Esophagus muscularis mucosa (tissue), 4 donors: ENCODE measurements at places on chromosomes 5 and 9. TPM values are rescaled to one million over a fixed set of nuclear protein-coding genes. Genes with fewer than 3 reads are reported as not detected.
A peak's percentile ranks its signal among the peaks of the same experiment; 100 is the strongest.

DNA sequence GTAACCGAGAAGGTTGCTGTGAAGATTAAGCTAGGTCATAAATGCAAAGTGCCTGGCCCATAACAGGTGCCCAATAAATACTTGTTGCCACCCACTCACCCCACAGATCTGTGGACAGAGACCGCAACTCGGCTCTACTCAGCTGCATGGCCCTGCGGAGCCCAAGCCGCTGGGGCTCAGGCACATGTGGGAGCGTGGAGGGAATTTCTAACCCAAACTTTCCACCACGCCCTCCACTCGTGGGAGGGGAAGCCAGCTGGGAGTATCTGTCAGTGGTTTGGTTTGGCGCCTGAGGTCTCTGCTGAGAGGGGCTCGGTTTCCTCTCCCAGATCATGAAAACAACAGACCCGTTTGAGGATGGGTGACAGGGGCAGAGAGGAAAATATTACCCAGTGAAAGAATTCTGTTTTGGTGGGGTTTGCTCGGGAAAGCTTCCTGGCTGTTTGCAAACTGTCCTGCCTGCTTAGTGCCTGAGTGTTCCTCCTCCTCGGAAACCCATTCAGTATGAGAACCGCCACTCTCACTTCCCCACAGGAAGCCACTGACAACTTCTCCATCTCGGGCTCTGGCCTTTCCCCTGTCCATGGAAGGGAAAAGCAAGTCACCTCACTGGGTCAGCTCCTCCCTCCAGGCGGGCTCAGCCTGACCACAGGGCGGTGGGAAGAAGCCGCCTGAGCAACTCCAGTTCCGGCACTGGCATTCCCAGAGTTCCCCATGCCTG lies 60.1 kb downstream of the RGS3 start:
- no peak for DNase-seq

- DNase-seq = no peak
These were observed 22.5 kb downstream of the FOXD1 start for GRCh38 chr5:73426034-73426433.

- DNase-seq = no peak
These were observed 145.4 kb upstream of the PITX1 start for GRCh38 chr5:135179308-135179980.

- no peak for DNase-seq
These were observed 4.0 kb upstream of the TMEM250 start for GRCh38 chr9:136122425-136123383.

DNA sequence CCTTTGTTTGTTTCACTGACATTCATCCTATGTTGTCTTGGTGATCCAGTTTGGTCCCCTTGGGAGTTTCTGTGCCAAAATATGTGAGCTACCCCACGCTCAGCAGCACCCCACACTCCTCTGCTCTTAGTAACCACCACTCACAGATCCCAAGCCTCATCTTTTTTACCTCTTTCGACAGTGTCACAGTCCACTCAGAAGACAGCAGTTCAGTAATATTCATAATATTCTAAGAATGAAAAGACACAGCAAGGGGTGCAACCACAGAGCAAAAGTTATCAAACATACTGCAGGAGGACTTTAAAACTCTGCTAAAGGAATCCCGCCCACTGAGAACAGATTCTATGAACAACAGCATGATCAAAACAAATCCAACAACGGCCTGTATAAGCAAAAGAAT lies 28.2 kb downstream of the RNF130 start:
- DNase-seq = no peak

DNA sequence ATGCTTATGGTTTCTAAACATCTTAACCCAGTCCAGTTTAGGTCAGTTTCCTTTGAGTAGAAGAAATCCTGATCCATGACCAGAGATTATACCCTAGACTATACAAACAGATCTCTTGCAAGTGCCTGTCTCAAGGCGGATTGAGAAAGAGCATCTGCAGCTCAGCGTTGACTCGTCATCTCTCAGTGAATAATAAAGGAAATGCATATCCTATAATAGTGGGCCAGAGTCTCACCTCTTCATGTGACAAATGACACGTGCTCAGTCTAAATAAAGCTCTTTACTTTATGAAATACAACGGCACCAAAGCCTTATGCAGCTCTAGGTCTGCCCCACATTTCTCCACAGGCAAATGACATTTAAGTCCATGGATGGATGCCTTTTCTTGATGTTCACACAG lies 179.4 kb upstream of the NR3C1 start:
- no peak for DNase-seq

GRCh38 chr5:132313961-132314432 lies 19.8 kb downstream of the SLC22A4 start:
- DNase-seq = no peak

GRCh38 chr5:16856531-16856930 lies 79.6 kb downstream of the MYO10 start:
- no peak for DNase-seq

GRCh38 chr9:35814106-35814840 lies 569 bp downstream of the HINT2 start:
- DNase-seq = no peak

GRCh38 chr9:89433826-89434225 lies 64.1 kb downstream of the SEMA4D start:
- no peak for DNase-seq

DNA sequence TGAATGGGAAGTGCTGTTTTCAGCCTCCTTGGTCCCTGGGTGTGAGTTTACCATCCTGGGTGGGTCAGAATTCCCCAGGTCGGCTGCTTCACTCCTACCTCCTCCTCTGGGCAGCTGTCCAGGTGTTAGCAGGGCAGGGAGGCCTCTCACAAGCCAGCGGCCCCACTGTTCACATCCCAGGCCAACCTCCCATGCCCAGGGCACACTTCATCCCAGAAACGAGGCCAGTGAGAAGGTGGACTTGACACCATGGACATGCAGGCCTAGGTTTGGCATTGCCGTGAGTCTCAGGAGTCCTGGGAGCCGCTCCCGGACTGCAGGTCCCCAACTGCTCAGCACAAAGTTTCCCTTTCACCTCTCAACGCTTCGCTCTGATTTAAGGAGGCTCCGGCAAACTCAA lies 229.6 kb upstream of the IRX2 start:
- peak; percentile 62 for DNase-seq

- no peak for DNase-seq
These were observed at the start of gene ANXA1 for GRCh38 chr9:73151653-73152542. Gene ANXA1 (plus strand): TSS chr9:73151865. CDS start chr9:73158536, 6,671 bp downstream.

- DNase-seq = no peak
These were observed 17.2 kb upstream of the TCF7 start for GRCh38 chr5:134097211-134097749.

DNA sequence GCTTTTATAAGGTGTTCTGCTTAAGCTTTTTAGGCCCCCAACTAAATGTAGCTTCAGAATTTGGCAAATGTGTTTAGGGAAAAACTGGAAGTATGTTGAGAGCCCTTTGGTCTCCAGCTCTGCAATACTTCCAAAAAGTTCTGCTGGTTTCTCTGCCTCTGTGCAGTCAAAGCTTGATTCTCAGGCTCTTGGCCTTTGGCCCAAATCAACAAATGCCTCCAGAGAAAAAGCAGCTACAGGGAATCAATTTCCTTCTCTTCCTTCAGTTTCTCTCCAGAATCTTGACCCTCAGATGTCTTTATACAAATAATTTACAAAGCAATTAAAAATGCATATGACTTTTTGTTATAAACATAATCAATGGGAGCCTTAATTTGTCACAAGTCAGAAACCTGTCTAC lies 235.7 kb downstream of the COMMD10 start:
- DNase-seq = no peak

GRCh38 chr5:97624886-97625285 lies 441.8 kb upstream of the RIOK2 start:
- DNase-seq = no peak

- no peak for DNase-seq
These were observed 58.0 kb downstream of the CDKN2A start for GRCh38 chr9:21936161-21936560.

DNA sequence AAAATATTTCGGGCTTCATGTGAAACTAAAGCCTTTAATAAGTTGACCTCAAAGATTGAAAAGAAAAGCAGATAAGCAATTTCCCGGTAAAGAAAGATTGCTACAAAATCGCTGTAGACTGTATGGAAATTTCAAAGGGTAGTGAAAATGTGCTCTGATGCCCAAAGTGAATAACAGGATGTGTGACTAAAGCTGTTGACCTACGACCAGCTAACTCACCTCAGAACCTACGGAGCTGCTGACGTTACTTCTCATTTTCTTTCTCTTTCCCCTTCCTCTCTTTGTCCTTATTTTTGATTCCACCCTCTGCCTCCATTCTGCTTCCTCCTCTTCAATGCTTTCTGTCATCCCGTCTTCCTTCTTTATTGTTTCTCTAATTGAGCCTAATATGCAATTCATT lies 103.2 kb downstream of the PDE4D start:
- DNase-seq = no peak

- no peak for DNase-seq
These were observed 56.6 kb downstream of the WHRN start for GRCh38 chr9:114448706-114449105.

DNA sequence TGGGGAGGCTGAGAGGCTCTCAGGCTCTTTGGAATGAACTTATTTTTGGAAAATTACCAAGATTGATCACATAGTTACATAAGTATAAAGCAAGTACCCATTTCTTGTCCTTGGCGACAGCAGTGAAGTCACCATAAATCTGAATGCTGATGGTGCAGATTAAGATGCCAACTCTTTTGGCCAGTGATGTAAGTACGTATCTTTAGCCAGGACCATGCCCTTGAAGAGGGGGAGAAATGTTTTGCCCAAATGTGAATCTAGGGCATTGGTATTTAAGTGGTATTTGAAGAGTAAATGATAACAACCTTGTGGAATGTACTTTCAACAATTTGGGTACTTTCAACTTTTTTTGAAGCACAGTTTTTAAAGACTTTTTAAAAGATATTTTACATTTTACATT lies 68.2 kb upstream of the RAD23B start:
- no peak for DNase-seq

GRCh38 chr9:130789747-130790672 lies 45.0 kb upstream of the ABL1 start:
- DNase-seq = no peak

- DNase-seq = no peak
These were observed 5.9 kb downstream of the DMRTA1 start for GRCh38 chr9:22452415-22453010.

The FAM78A gene
- total RNA-seq = 4.0 TPM

The PMPCA gene
- total RNA-seq = 22.8 TPM

The PHF24 gene
- under 0.01 TPM for total RNA-seq

The SELENOP gene
- total RNA-seq = 119 TPM

The OCLN gene
- total RNA-seq = 4.2 TPM

The CENPK gene
- 0.57 TPM for total RNA-seq

The SLC36A2 gene
- not detected for total RNA-seq

The THBS4 gene
- total RNA-seq = 25.6 TPM

The DMRTA1 gene
- total RNA-seq = 1.3 TPM
